ENCODE measurements at places on chromosomes 3 and 15. TPM values are rescaled to one million over a fixed set of nuclear protein-coding genes. Genes with fewer than 3 reads are reported as not detected.

RASL12 gene
- total RNA-seq, result 7.1 TPM

RNU5B-1 gene
- total RNA-seq, result not detected

DNA sequence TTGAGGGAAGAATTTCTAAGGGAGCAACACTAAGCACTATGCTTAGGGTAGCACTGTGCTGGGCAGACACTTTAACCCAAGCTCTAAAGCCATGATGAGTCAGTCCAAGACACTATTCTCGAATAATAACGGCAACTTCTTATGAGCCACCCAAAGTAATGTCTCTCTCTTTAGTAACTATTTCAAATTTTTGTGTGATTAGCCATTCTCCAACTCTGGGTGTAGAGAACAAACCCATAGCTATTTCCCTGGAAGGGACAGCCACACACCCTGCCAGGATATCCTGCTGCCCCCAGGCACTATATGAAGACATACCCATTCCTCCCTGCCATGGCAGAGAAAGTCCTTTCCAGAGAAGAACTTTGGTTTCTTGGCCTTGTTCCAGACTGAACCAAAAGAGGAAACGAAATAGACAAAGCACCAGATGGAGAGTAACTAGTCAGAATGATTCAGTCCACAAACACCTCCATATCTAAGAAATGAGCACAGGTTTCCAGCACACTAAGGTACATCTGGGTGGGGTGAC lies 384.9 kb upstream of the THBS1 start:
- no peak overlapping the region for H3K4me3 ChIP-seq
- H3K36me3 ChIP-seq, result no peaks in the 10 kb centered on the region
- H3K27ac ChIP-seq, result no peak overlapping the region

ARGFX gene
- not detected for total RNA-seq

- no peak for DNase-seq
- H3K36me3 ChIP-seq, result no peaks in the 10 kb centered on the region
- no peak overlapping the region for H3K4me3 ChIP-seq
- no peak overlapping the region for H3K27ac ChIP-seq
Observed at GRCh38 chr3:100811779-100812507, 102.6 kb downstream of the TFG start.

DNA sequence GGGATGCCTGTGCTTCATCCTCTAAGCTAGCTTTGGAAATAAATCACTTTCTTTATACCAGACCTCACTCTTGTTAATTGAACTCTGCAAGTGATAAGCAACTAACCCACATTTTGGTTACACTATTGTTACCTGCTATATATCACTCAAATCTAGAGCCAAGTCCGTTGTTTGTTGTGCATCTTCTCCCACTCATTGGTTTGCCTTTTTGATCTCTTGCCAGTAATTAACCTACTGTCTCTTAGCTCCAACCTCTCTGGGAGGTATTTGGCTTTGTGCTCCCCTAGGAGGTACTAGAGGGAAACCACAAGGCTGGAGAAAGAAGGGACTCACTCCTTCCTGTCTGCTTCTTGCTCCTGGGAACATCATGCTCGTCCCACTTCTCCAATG lies 12.8 kb upstream of the CRBN start:
- H3K4me1 ChIP-seq, result no peaks in the 10 kb centered on the region
- no peaks in the 10 kb centered on the region for H3K36me3 ChIP-seq
- DNase-seq, result no peak
- no peaks in the 10 kb centered on the region for H3K27me3 ChIP-seq
- H3K4me3 ChIP-seq, result no peak overlapping the region

DNA sequence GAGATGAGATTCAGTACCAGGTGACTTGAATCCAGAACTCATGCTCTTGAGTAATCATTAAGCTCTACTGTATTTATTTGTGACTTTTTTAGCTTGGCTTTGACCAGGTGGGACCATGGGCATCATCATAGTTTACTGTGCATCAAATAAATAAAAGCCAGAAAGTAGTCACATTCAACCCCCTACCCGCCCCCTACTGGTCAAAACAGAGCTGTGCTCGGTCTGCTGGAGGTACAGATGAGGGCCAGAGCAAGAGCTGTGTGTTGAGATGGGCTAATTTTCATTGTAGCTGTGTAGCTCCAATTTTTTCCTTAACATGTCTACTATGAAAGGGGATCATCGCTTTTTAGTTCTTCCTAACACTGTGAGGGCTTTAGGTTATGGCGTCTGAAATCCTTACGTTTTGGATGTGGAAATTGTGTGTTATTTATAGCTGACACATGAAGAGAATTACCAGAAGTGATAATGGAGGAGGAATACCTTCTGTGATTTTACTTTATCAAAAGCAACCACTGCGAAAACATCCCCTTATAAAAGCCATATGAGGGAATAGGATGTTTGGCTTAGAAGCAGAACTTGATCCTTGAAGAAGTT lies 375.1 kb downstream of the PTPRG start:
- no peaks in the 10 kb centered on the region for H3K36me3 ChIP-seq
- H3K4me1 ChIP-seq, result peaks cover 40% of the 10 kb centered on the region
- H3K27ac ChIP-seq, result no peak overlapping the region
- no peaks in the 10 kb centered on the region for H3K27me3 ChIP-seq
- DNase-seq, result no peak

METTL6 gene
- total RNA-seq, result 22.0 TPM

DNA sequence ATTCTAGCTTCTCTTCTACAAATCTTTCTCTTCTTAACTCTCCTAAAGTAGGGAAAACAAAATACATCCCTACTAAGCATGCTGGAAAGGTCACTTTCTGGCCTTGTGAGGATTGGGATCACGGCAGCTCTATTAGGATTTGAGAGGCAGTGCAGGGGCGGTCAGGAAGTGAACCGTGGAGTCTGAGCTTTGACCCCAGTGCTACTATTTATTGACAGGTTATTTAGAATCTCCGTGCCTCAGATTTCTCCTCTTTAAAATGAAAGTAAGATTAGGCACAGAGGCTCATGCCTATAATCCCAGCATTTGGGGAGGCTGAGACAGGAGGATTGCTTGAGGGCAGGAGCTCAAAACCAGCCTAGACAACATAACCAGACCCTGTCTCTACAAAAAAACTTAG lies 42.0 kb upstream of the CHRM5 start:
- no peak overlapping the region for H3K27ac ChIP-seq
- no peaks in the 10 kb centered on the region for H3K36me3 ChIP-seq
- DNase-seq, result no peak
- H3K4me1 ChIP-seq, result no peaks in the 10 kb centered on the region
- no peak overlapping the region for H3K4me3 ChIP-seq
- H3K27me3 ChIP-seq, result no peaks in the 10 kb centered on the region

FAM174B gene
- total RNA-seq, result 11.9 TPM

DNA sequence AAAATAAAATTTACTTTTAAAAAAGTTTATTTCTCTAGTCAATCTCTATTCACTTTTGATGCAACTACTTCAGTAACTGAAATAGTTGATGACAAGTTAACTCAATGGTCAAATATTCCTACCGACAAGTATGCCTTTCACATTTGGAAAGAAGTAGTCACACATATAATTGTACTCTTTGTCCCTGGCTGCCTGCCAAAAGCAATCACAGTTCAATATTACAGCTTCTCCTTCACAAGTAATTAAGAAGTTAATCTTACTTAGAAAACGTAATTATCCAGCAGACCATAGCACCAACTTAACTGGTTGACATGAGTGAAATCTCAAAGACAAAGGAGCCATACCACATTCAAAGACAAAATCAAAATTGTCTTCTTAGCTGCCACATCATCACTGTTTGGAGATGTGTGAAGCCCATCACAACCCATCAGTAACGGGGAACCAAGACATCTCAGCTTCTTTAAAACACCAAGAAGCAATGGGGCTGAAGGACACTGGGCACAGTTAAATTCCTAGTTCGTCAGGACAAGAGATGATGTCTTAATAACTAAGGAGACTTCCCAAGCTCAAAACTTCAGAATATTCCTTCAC lies 86.1 kb downstream of the PLCH1 start:
- no peak for DNase-seq
- no peaks in the 10 kb centered on the region for H3K4me1 ChIP-seq
- no peak overlapping the region for H3K27ac ChIP-seq

GRCh38 chr3:15654891-15655290 lies 53.3 kb downstream of the BTD start:
- no peaks in the 10 kb centered on the region for H3K4me1 ChIP-seq
- no peak for DNase-seq
- no peak overlapping the region for H3K4me3 ChIP-seq
- H3K27me3 ChIP-seq, result no peaks in the 10 kb centered on the region

GRCh38 chr15:41367418-41367817 lies 34.7 kb downstream of the NUSAP1 start:
- H3K27ac ChIP-seq, result no peak overlapping the region
- H3K4me1 ChIP-seq, result peaks cover 12% of the 10 kb centered on the region
- no peaks in the 10 kb centered on the region for H3K27me3 ChIP-seq
- H3K36me3 ChIP-seq, result peaks cover 2% of the 10 kb centered on the region
- DNase-seq, result peak; percentile 5
